ENCODE measurements at places on chromosomes 12 and 14. TPM values are rescaled to one million over a fixed set of nuclear protein-coding genes. Genes with fewer than 3 reads are reported as not detected.

IGF1 gene
- total RNA-seq, result 214 TPM

RASAL1 gene
- total RNA-seq, result not detected

SERPINA4 gene
- total RNA-seq, result not detected

RNU6-7 gene
- not detected for total RNA-seq

GNB3 gene
- total RNA-seq, result 0.38 TPM

GCH1 gene
- 7.6 TPM for total RNA-seq

OR10G3 gene
- total RNA-seq, result not detected

RASSF8 gene
- total RNA-seq, result 53.8 TPM

LRRC10 gene
- not detected for total RNA-seq

NKX2-1 gene
- not detected for total RNA-seq

CYP27B1 gene
- not detected for total RNA-seq

HNRNPC gene
- total RNA-seq, result 466 TPM

SERPINA12 gene
- total RNA-seq, result not detected

RFX4 gene
- not detected for total RNA-seq

LACRT gene
- total RNA-seq, result not detected

CCND2 gene
- total RNA-seq, result 60.1 TPM

CLEC9A gene
- not detected for total RNA-seq

ANKRD52 gene
- total RNA-seq, result 15.6 TPM

TMEM120B gene
- total RNA-seq, result 3.1 TPM

SLC10A1 gene
- not detected for total RNA-seq

CELA1 gene
- not detected for total RNA-seq

FICD gene
- total RNA-seq, result 8.2 TPM

C1S gene
- 926 TPM for total RNA-seq

KLRC1 gene
- 1.1 TPM for total RNA-seq

ST8SIA1 gene
- 2.0 TPM for total RNA-seq

HOXC12 gene
- total RNA-seq, result 1.8 TPM

KRT74 gene
- total RNA-seq, result not detected

ABCC9 gene
- 42.9 TPM for total RNA-seq

P2RX2 gene
- not detected for total RNA-seq

CCDC88C gene
- total RNA-seq, result 7.3 TPM

SCARB1 gene
- 36.2 TPM for total RNA-seq

WNT1 gene
- not detected for total RNA-seq

OR4E2 gene
- not detected for total RNA-seq

SIVA1 gene
- 65.4 TPM for total RNA-seq

PTGDR gene
- total RNA-seq, result 2.0 TPM

TAS2R7 gene
- not detected for total RNA-seq

ALDH6A1 gene
- 102 TPM for total RNA-seq
